ENCODE measurements at places on chromosomes 2 and 18.

GRCh38 chr18:50857694-50858093 lies 21.2 kb upstream of the ME2 start:
- DNase-seq, result no peak

DNA sequence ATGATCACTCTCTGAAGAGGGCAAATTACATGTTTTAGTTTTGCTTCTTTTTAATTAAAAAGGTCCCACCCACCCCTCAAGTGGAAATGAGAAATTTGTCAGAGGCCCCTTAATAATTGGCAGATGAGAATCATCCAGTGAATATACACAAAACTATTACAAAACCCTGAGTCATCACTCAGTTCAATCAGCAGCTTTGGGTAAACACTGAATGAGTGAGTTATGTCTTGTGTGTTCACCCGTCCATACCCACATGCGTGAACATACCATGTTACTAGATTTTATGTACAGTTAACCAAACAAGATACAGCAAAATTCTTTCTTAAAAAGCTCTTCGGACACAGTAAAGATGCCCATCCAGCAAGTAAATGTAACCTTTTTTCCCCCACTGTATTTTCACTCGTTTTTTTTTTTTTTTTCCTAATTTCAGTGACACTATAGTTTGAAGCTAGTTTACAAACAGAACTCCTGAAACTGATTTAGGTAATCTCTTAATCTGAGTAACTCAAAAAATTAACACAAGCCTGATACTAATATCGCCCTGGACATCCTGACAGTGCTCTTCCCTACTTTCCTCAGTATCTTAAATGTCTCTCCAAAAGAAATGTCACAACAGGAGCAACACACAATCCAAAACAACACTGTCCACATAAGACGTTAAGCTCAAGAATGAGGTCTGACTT lies 1.4 kb downstream of the PSME4 start:
- DNase-seq, result no peak

DNA sequence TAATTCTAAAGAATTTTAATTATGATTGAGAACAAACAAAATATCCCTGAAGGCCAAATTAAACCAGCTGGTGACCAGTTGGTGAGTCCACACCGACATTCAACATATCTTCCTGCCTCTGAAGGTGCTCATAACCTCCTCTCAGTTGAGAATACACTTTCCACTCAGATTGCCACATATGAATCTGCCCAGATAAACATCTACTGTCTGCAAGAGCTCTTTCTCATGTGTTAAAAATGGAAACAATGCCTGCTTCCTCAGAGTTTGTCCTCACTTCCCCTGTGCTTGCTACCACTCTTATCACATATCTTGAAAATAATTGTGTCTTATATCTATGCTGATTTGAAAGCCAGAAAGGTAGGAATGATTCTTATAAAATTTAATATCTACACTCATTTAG lies 177.7 kb upstream of the GULP1 start:
- no peak for DNase-seq

GRCh38 chr2:230459216-230459615 lies 43.2 kb downstream of the SP100 start:
- DNase-seq, result no peak

- no peak for DNase-seq
These were observed 302.8 kb downstream of the PTGR3 start for GRCh38 chr18:74906184-74906583.

- DNase-seq, result peak; percentile 70
These were observed 467.7 kb downstream of the EPHA4 start for GRCh38 chr2:221104361-221104811.

GRCh38 chr18:755506-755905 lies 43.1 kb upstream of the ENOSF1 start:
- DNase-seq, result no peak

DNA sequence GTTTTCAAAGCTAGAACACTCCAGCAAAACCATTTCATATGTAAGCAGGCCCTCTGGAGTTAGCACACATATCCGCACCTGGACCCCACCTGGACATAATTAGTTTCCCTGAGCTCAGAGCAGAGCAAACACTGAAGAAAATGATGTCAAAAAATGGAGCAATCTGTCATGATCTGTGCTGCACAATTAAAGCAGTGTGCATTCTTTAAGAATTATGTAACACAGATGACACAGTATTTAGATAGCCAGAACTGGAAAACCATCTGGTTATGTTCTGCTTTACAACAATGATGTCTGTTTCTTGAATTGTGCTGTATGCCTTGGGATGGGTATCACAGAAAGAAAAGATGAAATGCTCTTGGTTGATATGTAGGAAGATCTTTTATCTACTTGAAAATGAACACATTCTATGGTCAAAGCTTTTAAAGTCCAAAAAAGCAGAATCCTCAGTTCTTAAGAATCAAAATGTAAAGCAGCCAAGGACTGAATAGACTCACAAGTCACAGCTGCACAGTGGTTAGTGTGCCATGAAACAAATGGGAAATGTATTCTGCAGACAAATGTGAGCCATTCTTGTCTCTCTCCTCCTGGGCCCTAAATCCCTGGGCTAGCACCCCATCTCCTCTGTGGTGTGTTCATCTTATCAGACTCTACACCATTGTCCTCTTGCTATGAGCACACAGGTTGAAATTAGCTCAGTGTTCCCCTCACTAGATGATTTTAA lies 36.8 kb downstream of the HRH4 start:
- no peak for DNase-seq

- DNase-seq, result no peak
These were observed 671.9 kb upstream of the PKDCC start for GRCh38 chr2:41375901-41376300.

DNA sequence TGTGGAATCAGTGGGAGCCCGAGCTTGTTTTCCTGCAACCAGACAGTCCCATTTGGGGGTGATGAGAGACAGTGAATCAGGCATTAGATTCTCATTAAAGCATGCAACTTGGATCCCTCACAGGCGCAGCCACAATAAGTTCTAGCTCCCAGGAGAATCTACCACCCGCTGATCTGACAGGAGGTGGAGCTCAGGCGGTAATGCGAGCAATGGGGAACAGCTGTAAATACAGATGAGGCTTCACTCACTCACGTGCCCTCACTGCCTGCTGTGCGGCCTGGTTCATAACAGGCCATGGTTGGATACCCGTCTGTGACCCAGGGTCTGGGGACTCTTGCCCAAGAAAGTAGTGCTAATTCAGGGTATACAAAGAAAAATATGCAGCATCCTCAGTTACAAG lies 144.8 kb upstream of the RGPD4 start:
- no peak for DNase-seq

GRCh38 chr2:239429473-239430350 lies 28.9 kb upstream of the HDAC4 start:
- no peak for DNase-seq

GRCh38 chr2:136093583-136093982 lies 24.4 kb downstream of the CXCR4 start:
- DNase-seq, result no peak

DNA sequence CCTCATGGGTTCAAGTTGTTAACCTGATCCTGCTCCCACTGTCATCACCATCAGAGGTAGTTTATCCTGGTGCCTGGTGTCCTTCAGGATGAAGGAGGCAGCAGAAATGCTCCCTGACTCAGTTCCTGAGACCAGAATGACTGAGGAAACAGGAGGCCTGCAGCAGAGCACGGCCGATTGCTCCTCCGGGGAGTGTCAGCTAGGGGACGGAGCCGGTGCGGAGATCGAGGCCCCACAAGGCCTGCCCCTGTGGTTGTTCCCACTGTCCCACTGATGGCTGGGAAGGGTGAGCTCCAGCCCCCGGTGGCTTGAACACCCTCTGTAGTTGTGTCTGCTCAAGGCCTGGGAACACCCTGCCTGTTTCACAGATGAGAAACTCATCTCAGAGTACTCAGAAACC lies 45.6 kb downstream of the SH3BP4 start:
- no peak for DNase-seq

DNA sequence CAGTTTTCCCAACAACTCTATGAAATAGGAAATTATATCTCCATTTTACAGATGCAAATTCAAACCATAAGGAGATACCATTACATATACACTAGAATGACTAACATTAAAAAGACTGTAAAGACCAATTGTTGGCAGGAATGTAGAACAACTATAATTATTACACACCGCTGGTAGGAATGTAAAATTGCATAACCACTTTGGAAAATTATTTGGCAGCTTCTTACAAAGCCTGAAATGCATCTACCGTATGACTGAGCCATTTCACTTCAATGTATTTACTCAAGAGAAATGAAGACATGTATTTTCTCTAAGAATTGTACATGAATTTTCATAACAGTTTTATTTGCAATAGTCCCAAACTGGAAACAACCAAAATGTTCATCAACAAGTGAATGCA lies 189.1 kb upstream of the BCL2L11 start:
- no peak for DNase-seq

All from anterior cingulate cortex (tissue), 58 donors.